Kidney (tissue), 22 donors: ENCODE measurements at places on chromosomes 7 and 10. TPM values are rescaled to one million over a fixed set of nuclear protein-coding genes. Genes with fewer than 3 reads are reported as not detected.

KCNMA1 gene
- 8.9 TPM for total RNA-seq

CYP17A1 gene
- total RNA-seq = 3.3 TPM

PIK3AP1 gene
- total RNA-seq = 28.4 TPM

DNA sequence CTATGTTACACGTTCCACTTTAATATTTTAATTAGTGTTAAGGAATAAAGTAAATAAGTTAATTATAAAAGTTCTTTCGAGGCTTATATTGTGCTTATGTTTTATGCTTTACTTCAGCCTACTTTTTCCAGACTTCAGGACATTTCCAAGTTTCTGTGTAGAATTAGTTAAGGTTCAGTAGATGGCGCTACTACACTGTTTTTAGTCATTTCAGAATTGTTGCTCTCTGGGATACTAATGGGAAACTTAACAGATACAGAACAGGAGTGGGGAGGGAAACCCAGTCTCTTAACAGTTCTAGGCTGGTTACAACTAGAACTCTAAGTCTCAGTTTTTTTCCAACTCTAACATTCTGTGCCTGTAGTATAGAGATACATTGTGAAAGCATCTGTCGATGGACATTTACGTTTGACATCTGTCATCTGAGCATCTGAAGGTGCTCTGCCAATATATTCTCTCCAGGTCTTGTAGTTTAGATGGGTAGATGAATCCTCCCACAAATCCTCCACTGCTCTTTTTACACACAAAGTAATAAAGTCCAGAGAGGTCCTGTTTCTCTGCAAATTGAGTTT is 56.8 kb upstream of the FAM171A1 start:
- no peaks in the 10 kb centered on the region for H3K4me1 ChIP-seq
- H3K36me3 ChIP-seq = no peaks in the 10 kb centered on the region
- H3K4me3 ChIP-seq = no peak overlapping the region

DNA sequence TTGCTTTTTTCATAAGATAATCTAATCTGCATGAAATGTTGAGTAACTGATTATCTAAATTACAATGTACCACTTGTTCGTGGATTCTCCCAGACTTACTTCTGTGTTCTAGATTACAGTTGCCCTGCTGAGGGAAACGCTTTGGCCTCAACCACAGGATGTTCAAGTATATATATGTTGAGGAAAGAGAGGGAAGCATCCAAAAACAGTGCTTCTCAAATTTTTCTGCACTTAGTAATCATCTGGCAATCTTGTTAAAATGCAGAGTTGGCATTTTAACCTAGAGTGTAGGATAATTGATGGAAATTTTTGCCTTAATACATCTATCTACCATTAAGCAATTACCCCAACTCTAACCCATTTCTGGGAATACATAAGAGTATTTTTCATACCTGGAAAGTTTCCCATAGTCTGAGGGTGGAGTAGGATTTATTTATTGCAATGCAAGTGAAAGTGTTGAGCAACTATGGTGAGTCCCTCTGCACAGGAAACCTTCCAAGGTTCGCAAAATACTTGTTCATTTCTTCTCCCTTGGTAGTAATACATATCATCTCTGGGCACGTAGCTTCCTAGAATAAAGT is 59.6 kb upstream of the C1GALT1 start:
- H3K4me3 ChIP-seq = no peak overlapping the region
- H3K27me3 ChIP-seq = no peaks in the 10 kb centered on the region
- no peaks in the 10 kb centered on the region for H3K4me1 ChIP-seq
- no peak for DNase-seq
- no peak overlapping the region for H3K27ac ChIP-seq

GRCh38 chr10:86305521-86305920 is 61.1 kb downstream of the GRID1 start:
- H3K4me3 ChIP-seq = no peak overlapping the region
- H3K27ac ChIP-seq = no peak overlapping the region
- no peak for DNase-seq
- no peaks in the 10 kb centered on the region for H3K4me1 ChIP-seq

DNA sequence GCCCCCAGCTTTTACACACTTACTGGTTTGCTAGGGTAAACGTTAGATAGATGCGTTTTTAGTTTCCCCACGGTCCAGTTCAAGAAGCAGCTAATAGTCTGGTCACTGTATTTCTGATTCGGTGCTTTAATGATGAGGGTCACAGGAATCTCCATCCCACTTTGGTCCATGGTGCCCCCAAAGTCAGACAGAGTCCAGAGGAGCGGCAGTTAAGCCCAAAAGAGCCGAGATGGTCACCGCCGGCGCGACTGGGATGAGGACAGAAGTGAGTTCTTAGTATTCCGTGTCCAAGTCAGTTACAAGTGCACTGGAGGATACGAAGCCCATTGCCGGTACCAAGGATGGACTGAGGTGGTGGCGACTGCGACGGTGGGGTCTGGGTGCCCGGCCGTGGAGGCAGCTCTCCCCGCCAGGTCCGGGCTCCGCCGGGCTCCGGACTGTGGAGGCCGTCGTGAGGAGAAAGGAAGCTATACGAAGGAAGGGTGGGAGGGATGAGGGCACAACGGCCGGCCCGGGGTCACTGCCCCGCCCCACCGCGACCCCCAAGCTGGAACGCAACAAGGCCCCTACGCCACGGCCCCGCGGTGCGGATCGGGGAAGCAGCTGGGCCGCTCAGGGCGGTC is 663 bp downstream of the HERPUD2 start:
- no peaks in the 10 kb centered on the region for H3K27me3 ChIP-seq
- no peaks in the 10 kb centered on the region for H3K36me3 ChIP-seq
- no peaks in the 10 kb centered on the region for H3K4me1 ChIP-seq
- peak overlapping the region; percentile 93 for H3K4me3 ChIP-seq
- DNase-seq = no peak

- DNase-seq = no peak
- no peaks in the 10 kb centered on the region for H3K27me3 ChIP-seq
- H3K4me1 ChIP-seq = peaks cover 15% of the 10 kb centered on the region
- H3K27ac ChIP-seq = no peak overlapping the region
Measured at GRCh38 chr7:131511774-131512535, 44.5 kb downstream of the PODXL start.

DNA sequence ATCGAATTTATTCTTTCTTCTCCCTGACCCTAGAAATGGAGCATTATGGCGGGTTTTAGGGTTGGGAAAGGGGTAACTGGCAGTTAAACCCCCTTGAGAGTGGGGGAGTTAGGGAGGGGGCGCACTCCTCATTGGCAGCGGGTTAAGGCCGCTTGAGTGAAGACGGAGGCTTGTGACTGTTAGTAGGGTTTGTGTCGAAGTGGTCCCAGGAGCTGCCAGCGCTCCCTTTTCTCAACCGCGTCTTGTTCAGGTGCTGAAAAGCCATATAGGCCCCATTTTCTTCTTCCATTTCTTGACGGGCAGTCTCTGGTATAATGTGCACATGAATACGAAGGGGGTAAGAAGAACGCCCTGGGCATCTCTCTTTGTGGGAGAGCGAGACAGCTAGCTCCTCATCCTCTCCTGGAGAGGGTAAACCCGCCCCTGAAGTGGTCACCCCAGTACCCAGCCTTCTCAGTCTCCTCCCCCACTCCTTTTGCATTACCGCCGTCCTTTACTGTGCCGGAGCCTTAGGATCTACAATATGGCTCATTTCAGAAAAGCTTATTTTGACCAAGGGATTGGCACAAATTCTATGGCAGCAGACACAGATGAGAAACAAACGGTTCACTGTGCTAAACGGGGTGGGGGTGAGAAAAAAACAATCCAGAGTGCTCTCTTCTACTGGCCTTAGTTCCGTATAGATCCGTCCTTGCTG is 836 bp downstream of the KMT2E start:
- no peak for DNase-seq
- H3K36me3 ChIP-seq = peaks cover 6% of the 10 kb centered on the region
- H3K4me1 ChIP-seq = peaks cover 10% of the 10 kb centered on the region
- H3K4me3 ChIP-seq = peak overlapping the region; percentile 93
- H3K27ac ChIP-seq = peak overlapping the region; percentile 100
- no peaks in the 10 kb centered on the region for H3K27me3 ChIP-seq

GRCh38 chr7:65809259-65809981 is 63.5 kb upstream of the VKORC1L1 start:
- H3K36me3 ChIP-seq = no peaks in the 10 kb centered on the region
- H3K27ac ChIP-seq = no peak overlapping the region
- no peaks in the 10 kb centered on the region for H3K27me3 ChIP-seq
- no peak for DNase-seq
- H3K4me1 ChIP-seq = no peaks in the 10 kb centered on the region

GRCh38 chr10:110893559-110894179 is 21.9 kb downstream of the PDCD4 start:
- no peak overlapping the region for H3K4me3 ChIP-seq
- H3K4me1 ChIP-seq = no peaks in the 10 kb centered on the region
- H3K27ac ChIP-seq = no peak overlapping the region
- peaks cover 13% of the 10 kb centered on the region for H3K36me3 ChIP-seq
- H3K27me3 ChIP-seq = no peaks in the 10 kb centered on the region

GRCh38 chr10:35434533-35434932 is 98.2 kb downstream of the CCNY start:
- H3K27ac ChIP-seq = no peak overlapping the region
- H3K36me3 ChIP-seq = no peaks in the 10 kb centered on the region
- DNase-seq = no peak
- no peaks in the 10 kb centered on the region for H3K27me3 ChIP-seq
- H3K4me1 ChIP-seq = no peaks in the 10 kb centered on the region
- H3K4me3 ChIP-seq = no peak overlapping the region

- no peaks in the 10 kb centered on the region for H3K36me3 ChIP-seq
- H3K4me3 ChIP-seq = no peak overlapping the region
- no peaks in the 10 kb centered on the region for H3K27me3 ChIP-seq
- no peak overlapping the region for H3K27ac ChIP-seq
- DNase-seq = no peak
Measured at GRCh38 chr7:110973196-110973990, 117.5 kb upstream of the LRRN3 start.

DNA sequence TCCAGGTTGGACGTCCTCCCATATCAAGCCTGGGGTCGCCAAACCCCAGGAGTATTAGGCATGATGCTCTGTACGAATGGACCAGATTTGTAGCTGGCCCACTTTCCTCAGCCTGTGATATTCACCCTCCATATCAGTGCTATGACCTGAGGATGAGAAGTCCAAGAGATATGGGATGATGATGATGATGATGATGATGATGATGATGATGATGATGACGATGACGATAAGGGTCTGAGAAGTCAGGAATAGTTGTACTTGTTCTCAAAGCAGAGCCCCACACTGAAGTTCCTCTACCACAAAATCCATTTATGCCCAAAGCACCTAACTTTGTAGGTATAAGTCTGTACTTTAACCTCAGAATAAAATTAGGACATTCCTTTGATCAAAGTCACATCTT is 50.7 kb downstream of the AMPH start:
- no peaks in the 10 kb centered on the region for H3K27me3 ChIP-seq
- H3K27ac ChIP-seq = no peak overlapping the region
- DNase-seq = no peak
- H3K36me3 ChIP-seq = no peaks in the 10 kb centered on the region
- H3K4me1 ChIP-seq = no peaks in the 10 kb centered on the region

DNA sequence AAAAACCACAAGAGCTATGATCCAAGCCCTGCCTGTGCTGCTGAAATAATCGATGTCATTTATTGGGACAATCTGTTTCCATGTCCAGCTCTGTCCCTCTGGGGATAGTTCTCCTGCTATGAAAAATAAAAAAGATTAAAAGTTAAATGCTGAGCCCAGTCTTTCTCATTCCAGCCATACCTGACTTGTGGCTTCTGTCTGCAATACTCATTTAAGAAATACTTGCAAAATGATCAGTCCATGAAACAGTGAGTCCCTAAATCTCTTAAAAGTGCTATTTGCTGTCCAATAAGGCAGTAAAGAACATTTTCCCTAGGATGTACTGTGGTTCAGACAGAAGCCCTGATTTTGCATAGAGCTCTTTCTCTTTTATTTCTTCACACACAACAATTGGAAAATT is 91.7 kb downstream of the SLC16A9 start:
- H3K4me1 ChIP-seq = no peaks in the 10 kb centered on the region
- no peak overlapping the region for H3K4me3 ChIP-seq
- H3K36me3 ChIP-seq = no peaks in the 10 kb centered on the region
- DNase-seq = no peak
- no peak overlapping the region for H3K27ac ChIP-seq
- no peaks in the 10 kb centered on the region for H3K27me3 ChIP-seq
